ENCODE measurements at places on chromosomes 12 and 14.

GRCh38 chr14:30180219-30180618 lies 252.6 kb upstream of the PRKD1 start:
- no peak for DNase-seq

DNA sequence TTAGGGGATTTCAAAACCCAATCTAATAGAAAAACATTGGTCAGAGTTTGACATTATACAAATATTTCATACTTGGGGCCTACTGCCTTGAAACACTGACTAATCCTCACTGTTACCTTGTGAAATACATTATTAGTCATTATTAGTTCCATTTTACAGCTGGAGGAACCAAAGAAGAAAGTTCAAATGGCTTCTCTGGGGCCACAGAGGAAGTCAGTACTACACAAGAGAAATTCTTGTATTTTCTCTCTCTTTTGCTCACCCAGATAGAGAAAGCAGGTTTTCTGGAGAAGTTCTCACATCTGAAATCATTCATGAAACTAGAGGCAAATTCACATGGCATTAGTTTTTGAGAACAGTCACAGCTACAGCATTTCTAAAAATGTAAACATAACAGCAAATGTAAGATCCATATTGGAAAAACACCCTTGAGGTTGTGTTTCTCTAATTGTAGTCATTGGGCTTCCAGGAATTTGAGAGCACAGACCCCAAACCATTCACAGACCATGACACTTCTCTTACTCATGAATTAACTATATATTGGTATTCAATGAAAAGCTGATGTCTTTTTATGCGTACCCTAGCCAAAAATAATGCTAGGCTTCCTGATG lies 83.0 kb downstream of the LLPH start:
- DNase-seq, result no peak

GRCh38 chr14:93971635-93972027 lies 4.7 kb downstream of the ASB2 start:
- DNase-seq, result no peak

DNA sequence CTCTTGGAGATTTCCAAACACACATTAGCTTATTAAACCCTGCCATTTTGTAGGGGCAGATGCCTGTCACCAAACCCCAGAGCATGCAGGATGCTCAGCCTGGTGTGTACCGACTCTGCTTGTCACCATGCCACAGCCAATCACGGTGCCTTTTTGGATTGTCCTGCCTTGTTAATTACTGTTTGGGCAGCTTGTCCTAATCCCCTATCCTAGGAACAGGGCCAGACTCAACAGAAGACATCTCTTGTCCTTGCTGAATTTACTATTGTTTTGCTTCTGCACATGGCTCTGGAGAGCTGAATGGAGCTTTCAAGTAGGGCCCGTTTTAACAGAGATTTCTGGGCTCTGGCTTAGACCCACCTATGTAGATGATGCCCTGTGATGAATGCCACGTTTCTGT lies 388.5 kb downstream of the AACS start:
- DNase-seq, result no peak

DNA sequence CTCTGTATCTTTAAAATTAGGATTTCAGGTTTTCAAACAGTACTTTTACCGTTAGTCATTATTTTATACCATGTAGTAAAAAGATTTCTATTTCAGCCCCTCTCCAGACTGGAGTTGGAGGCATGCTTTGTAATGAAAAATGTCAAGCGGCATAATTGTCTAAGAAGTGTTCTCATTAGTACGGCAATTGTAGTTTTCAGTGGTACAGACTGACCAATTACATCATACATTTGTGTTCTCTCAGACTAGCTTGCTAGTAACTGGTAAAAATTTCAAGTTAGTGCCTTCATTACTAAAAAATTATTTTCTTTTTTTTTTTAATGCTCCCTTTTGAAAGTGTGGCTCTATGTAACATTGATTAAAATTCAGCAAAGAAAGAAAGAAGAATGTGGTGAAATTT lies 4.5 kb downstream of the USP30 start:
- DNase-seq, result no peak

DNA sequence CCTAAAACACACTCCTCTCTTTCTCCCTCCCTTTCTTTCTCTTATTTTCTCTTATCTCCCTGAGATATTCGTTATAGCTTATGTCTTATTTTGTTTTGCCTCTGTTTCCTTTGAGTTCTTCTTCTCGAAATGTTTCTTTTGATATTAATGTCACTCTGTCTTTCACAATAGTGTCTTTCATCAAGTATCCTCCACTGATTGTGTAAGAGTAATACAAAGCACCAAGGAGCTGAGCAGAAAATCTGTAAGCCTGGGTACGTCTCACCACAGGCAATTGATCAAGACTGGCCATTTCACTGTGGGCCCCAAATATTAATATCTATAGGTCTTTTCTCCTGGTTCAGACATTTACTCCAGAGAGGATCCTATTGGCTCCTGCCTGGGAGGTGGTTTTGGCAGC lies 4.8 kb upstream of the LYZ start:
- DNase-seq, result no peak

- DNase-seq, result no peak
Observed at GRCh38 chr12:95185072-95185471, 32.2 kb downstream of the FGD6 start.
